ENCODE measurements at places on chromosomes 5 and 9.

- no peak overlapping the region for H3K27ac ChIP-seq
- H3K4me3 ChIP-seq, result no peak overlapping the region
- no peak for ATAC-seq
Measured at GRCh38 chr9:70784456-70784855, 337.0 kb downstream of the TRPM3 start.

- H3K4me3 ChIP-seq, result no peak overlapping the region
- H3K27ac ChIP-seq, result no peak overlapping the region
- ATAC-seq, result peak; percentile 83
- no peaks in the 10 kb centered on the region for H3K36me3 ChIP-seq
- H3K4me1 ChIP-seq, result no peaks in the 10 kb centered on the region
Measured at GRCh38 chr5:158382473-158382872, 523.5 kb upstream of the CLINT1 start.

DNA sequence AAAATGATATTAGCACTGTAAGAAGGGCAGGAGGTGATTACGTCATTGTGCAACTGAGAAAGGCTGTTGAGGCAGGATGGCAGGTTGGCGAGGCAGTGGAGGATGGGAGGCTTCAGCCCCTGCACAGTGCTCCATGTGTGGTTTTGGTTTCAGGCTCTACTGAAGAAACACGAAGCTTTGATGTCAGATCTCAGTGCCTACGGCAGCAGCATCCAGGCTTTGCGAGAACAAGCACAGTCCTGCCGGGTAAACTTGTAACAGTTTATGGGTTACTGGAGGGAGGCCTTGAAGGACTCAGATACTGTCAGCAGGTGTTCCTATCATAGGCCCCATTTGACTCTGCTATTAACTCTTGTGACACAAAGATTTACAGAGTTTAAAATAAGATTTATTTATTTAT lies 35.1 kb downstream of the SPTAN1 start:
- peak; percentile 96 for ATAC-seq
- H3K4me1 ChIP-seq, result peaks cover 11% of the 10 kb centered on the region
- H3K27ac ChIP-seq, result peak overlapping the region; percentile 91
- H3K27me3 ChIP-seq, result no peaks in the 10 kb centered on the region

- ATAC-seq, result no peak
- no peak overlapping the region for H3K27ac ChIP-seq
Measured at GRCh38 chr9:82563094-82563493, 499.8 kb downstream of the RASEF start.

GRCh38 chr9:12847561-12847960 lies 72.7 kb downstream of the LURAP1L start:
- no peak for ATAC-seq
- H3K4me1 ChIP-seq, result no peaks in the 10 kb centered on the region
- H3K4me3 ChIP-seq, result no peak overlapping the region
- no peaks in the 10 kb centered on the region for H3K27me3 ChIP-seq
- no peaks in the 10 kb centered on the region for H3K36me3 ChIP-seq
- H3K27ac ChIP-seq, result no peak overlapping the region

GRCh38 chr5:160269017-160269416 lies 39.7 kb downstream of the FABP6 start:
- H3K4me1 ChIP-seq, result no peaks in the 10 kb centered on the region
- H3K27ac ChIP-seq, result no peak overlapping the region
- no peak for ATAC-seq
- H3K4me3 ChIP-seq, result no peak overlapping the region
- H3K36me3 ChIP-seq, result no peaks in the 10 kb centered on the region

- H3K27ac ChIP-seq, result no peak overlapping the region
- H3K36me3 ChIP-seq, result no peaks in the 10 kb centered on the region
- no peaks in the 10 kb centered on the region for H3K4me1 ChIP-seq
Measured at GRCh38 chr5:147055850-147056566, 177.5 kb upstream of the PPP2R2B start.

DNA sequence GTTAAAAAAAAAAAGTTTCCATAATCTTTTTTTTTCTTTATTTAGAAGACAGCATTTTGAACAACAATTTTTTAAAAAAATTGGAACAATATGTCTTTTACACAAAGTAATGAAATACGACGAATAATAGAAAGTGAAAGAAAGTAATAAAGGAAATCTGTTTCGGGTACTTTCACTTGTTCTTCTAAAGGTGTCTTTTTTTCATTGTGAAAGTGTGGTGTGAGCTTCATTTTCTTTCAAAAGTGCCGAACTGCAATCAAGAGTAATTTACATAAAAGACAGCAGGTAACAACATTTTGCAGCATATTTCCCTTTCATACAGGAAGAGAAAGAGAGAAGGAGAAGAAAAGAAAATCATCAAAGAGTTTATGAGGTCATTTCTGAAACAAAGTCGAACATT lies 159.7 kb upstream of the CDH12 start:
- no peak overlapping the region for H3K4me3 ChIP-seq
- ATAC-seq, result no peak
- H3K36me3 ChIP-seq, result no peaks in the 10 kb centered on the region
- H3K27me3 ChIP-seq, result no peaks in the 10 kb centered on the region

DNA sequence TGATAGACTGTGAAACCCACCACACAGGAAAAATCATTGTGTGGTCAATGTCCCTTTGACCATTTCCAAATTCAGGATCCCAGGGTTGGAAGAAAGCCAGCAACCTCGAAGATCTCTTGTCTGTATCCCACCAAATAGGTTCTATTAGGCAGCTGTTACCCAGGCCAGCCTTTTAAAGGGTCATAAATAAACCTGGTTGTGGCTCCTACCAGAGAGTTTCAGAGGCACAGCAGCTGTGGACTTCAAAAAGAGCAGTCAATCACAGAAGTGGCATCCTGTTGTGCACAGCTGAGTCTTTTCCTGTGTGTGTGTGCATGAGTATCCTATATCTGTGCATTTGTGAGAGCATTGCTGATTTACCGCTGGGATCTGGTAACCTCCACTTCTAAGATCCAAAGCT lies 23.7 kb upstream of the OR2S2 start:
- peaks cover 58% of the 10 kb centered on the region for H3K27me3 ChIP-seq
- H3K4me1 ChIP-seq, result no peaks in the 10 kb centered on the region
- no peaks in the 10 kb centered on the region for H3K36me3 ChIP-seq

GRCh38 chr5:142499591-142500226 lies 174.9 kb upstream of the SPRY4 start:
- H3K27me3 ChIP-seq, result no peaks in the 10 kb centered on the region
- no peak for ATAC-seq
- H3K27ac ChIP-seq, result no peak overlapping the region
- H3K4me3 ChIP-seq, result no peak overlapping the region
- H3K36me3 ChIP-seq, result no peaks in the 10 kb centered on the region

DNA sequence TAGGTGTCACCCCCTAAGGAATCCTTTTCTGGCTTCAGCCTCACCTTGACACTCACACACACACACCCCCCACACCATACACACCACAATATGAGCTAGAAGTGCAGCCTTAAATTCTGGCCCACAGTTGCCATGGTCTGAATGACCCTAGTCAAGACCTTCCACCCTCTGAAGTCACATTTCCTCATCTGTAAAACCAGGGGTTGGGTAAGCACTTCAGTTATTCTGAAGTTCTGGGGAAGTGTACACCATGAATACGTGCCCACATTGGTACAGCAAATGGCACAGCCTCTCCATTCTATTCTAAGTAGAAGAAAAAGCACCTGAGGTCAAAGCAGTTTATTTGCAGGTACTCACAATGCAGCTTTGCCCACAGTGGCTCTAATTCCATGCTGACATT lies 372.8 kb upstream of the KLF4 start:
- H3K27ac ChIP-seq, result no peak overlapping the region
- no peaks in the 10 kb centered on the region for H3K27me3 ChIP-seq
- ATAC-seq, result no peak
- H3K4me1 ChIP-seq, result no peaks in the 10 kb centered on the region
- H3K4me3 ChIP-seq, result no peak overlapping the region

- peaks cover 6% of the 10 kb centered on the region for H3K36me3 ChIP-seq
- peak overlapping the region; percentile 84 for H3K4me3 ChIP-seq
- H3K27me3 ChIP-seq, result peaks cover 19% of the 10 kb centered on the region
- peaks cover 18% of the 10 kb centered on the region for H3K4me1 ChIP-seq
- ATAC-seq, result no peak
- peak overlapping the region; percentile 78 for H3K27ac ChIP-seq
Measured at GRCh38 chr9:114157516-114158176, 2.3 kb downstream of the COL27A1 start.

DNA sequence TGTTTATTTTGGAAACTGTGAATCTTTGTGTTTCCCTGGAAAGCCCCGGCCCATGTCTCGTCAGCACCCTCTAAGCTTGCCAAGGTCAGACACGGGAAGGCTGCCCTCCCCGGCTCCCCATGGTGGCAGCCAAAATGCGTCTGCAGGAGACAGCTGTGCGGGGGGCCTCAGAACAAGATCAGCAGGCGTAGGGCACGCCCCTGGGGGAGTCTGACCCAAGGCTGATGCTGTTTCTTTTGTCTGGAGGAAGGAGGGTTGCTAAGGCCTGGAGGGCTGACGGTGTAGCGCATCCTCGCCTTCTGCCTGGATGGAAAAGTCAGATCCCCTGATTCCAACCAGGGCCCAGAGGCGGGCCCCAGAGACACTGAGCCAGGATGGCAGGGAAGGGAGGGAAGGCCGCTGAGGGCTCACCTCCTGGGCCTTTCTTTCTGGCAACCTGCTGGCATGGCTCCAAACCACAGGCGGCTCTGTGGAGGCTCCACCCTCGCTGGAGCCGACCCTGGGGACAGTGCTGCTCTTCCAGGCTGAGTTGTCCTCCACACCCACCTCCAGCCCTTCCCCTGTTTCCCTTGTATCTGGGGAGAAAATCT lies 57.2 kb downstream of the OLFM1 start:
- H3K36me3 ChIP-seq, result no peaks in the 10 kb centered on the region
- H3K4me3 ChIP-seq, result no peak overlapping the region

- no peaks in the 10 kb centered on the region for H3K36me3 ChIP-seq
- H3K27me3 ChIP-seq, result no peaks in the 10 kb centered on the region
- ATAC-seq, result no peak
Measured at GRCh38 chr5:19388391-19388790, 599.6 kb downstream of the CDH18 start.

DNA sequence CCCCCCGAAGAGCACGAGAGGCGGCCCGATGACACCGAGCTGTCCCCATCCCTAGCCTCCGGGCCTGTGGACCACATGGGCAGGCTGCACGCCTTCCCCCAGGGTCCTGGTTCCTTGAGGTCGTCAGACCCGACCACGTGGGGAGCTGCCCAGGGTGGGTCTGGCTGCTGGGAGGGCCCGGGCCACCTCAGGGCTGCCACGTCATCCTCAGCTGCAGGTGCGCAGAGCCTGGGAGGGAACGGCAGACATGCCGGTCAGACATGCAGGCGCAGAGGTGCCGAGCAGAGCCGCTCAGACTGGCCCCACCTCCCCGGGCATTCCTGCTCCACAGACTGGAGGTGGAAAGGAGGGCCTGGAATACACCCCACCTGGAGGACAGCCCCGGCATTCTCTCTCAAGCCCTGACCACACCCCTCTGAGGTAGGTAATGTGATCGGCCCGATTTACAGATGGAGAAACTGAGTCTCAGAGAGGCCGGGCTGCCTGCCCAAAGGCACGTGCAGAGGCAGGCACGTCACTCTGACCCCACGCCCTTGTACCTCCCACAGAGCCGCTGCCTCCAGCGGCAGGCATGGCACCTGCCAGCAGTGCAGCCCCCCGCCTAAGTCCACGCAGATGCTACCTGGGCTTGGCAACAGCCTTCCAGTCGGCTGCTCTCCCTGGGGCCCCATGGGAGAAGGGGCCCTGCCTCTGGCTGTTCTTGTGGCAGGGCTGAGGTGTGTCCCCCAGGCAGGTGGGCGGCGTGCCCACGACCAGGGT lies 649 bp downstream of the CCDC187 start:
- H3K4me1 ChIP-seq, result no peaks in the 10 kb centered on the region
- H3K27ac ChIP-seq, result no peak overlapping the region
- ATAC-seq, result no peak

GRCh38 chr9:5479994-5480694 lies 29.8 kb downstream of the CD274 start:
- H3K4me3 ChIP-seq, result peak overlapping the region; percentile 39
- no peaks in the 10 kb centered on the region for H3K27me3 ChIP-seq
- peak; percentile 68 for ATAC-seq
- H3K27ac ChIP-seq, result peak overlapping the region; percentile 39
- peaks cover 7% of the 10 kb centered on the region for H3K4me1 ChIP-seq
- H3K36me3 ChIP-seq, result no peaks in the 10 kb centered on the region

- no peak overlapping the region for H3K27ac ChIP-seq
- H3K36me3 ChIP-seq, result peaks cover 70% of the 10 kb centered on the region
- H3K4me1 ChIP-seq, result no peaks in the 10 kb centered on the region
Measured at GRCh38 chr5:41822036-41822435, 48.2 kb downstream of the OXCT1 start.

DNA sequence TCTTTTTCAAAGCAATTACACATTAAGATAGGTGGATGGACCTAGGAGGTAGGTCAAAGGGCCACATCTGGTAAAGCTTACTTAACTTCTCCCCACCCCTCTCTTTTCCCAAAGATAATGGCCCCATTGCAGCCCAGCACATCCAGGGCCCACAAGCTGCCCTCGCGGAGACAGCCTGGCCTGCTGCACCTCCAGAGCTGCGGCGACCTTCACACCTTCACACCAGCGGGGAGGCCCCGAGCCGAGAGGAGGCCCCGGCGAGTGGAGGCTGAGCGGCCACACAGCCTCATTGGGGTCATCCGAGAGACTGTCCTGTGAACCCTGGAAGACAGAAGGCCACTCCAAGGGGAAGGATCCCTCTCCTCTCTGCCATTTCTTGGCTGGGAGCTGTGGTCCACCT lies 66.5 kb downstream of the ENTREP1 start:
- H3K36me3 ChIP-seq, result no peaks in the 10 kb centered on the region
- no peak for ATAC-seq
- H3K27ac ChIP-seq, result no peak overlapping the region
- no peaks in the 10 kb centered on the region for H3K4me1 ChIP-seq

DNA sequence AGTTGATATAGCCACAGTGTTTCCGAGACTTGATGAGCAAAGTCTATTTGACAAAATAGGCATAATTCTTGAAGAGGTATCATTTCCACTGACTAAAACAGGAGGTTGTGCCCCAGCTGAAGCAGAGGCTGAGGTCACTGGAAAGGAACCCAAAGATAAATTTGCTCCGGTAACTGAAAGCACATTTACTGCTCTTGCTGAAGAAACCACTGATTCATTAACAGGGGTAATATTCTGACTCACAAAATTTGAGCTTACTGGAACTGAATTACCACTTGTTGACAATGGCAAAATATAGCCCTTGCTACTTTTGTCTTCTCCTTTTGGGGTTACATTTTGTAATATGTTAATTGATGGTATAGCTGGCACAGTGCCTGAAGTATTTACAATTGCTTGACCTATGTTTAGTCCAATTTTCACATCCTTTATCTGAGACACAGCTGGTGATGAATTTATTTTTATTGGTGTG lies 30.2 kb downstream of the MLANA start:
- no peaks in the 10 kb centered on the region for H3K27me3 ChIP-seq
- H3K4me1 ChIP-seq, result no peaks in the 10 kb centered on the region
- peak; percentile 91 for ATAC-seq
